ENCODE measurements at places on chromosomes 6 and 20. TPM values are rescaled to one million over a fixed set of nuclear protein-coding genes. Genes with fewer than 3 reads are reported as not detected.

- peak; percentile 36 for DNase-seq
These were observed 267.8 kb downstream of the ERMARD start for GRCh38 chr6:170018936-170019817.

DNA sequence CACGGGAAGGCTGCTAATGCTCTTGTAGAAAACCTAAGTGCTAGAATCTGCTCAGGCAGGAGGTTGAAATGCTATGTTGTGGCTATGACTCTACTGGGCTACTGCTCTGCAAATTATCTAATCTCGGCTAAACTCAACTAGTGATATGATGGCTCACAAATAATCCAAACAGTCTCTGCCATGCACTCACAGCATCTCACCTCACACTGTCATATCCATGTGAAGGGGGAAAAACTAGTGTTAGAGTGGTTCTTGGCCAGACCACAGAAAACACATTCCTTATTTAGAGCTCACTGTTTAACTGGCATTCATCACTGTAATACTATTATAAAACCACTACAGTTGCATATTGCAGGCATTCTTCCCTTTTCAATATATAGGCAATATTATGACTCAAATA lies 81.8 kb upstream of the DST start:
- DNase-seq, result peak; percentile 75

- DNase-seq, result no peak
These were observed 48.6 kb downstream of the BFSP1 start for GRCh38 chr20:17482536-17482935.

DNA sequence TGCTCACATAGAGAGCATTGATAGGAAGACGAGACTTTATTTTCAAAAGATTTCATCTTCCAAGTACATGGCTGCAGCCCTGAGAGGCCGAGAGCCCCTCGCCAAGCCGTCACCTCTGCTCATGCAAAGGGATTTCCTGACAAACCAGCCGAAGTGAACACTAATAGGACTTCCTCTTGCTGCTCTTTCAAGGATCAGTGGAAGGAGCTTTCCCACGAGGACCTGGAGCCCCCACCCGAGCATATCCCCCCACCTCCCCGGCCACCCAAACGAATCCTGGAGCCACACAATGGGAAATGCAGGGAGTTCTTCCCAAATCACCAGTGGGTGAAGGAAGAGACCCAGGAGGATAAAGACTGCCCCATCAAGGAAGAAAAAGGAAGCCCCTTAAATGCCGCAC lies 69.3 kb downstream of the PTPN1 start:
- DNase-seq, result no peak

DNA sequence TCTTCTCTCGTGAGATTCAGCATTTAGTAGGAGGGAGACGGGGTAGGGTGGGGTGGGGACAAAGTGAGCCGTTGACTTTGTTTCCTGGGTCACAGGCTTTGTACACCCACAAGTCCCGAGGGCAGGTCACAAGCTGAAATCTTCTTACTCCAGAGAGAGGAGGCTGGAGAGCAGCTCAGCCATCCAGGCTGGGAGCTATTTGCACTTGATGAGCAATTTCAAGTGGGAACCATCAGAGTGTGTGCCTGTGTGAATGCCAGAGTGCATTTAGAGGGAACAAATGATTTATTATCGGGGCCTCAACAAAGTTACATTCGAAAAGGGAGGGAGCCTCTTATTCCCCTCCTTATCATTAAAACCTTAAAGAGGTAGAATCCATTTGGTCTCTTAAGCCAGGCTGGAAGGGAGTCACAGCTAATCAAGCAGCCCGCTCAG lies 155.7 kb upstream of the JARID2 start:
- DNase-seq, result no peak

GRCh38 chr6:91081452-91082067 lies 494.7 kb upstream of the MAP3K7 start:
- peak; percentile 53 for DNase-seq

- no peak for DNase-seq
These were observed 842.0 kb upstream of the FLRT3 start for GRCh38 chr20:15179381-15179780.

Gene SLC22A2
- total RNA-seq, result under 0.01 TPM

Measured in fibroblast of villous mesenchyme (primary cell).